Neural cell (in vitro differentiated cells): ENCODE measurements at places on chromosomes 7 and 10. TPM values are rescaled to one million over a fixed set of nuclear protein-coding genes. Genes with fewer than 3 reads are reported as not detected.

Gene MARCHF5
- 65.5 and 67.7 TPM in 2 replicates for polyA plus RNA-seq

Gene UBE2D4
- 11.2 and 17.2 TPM in 2 replicates for polyA plus RNA-seq

Gene RSPH10B2
- 0.22 TPM in 1 of 2 replicates, not detected in the other for polyA plus RNA-seq

Gene KIAA1217
- polyA plus RNA-seq, result 0.20 and 0.22 TPM in 2 replicates

Gene IQUB
- polyA plus RNA-seq, result 0.41 and 0.58 TPM in 2 replicates

Gene NPFFR1
- polyA plus RNA-seq, result 0.07 TPM in 1 of 2 replicates, not detected in the other

Gene PDK4
- polyA plus RNA-seq, result not detected in 2 replicates

Gene PPP1R3C
- polyA plus RNA-seq, result 0.51 and 0.64 TPM in 2 replicates

Gene KLF14
- polyA plus RNA-seq, result 0.48 TPM in 1 of 2 replicates, not detected in the other

Gene SFR1
- 2.3 and 5.0 TPM in 2 replicates for polyA plus RNA-seq

Gene SRRM3
- polyA plus RNA-seq, result 34.9 and 36.3 TPM in 2 replicates

Gene PTPN20
- not detected in 2 replicates for polyA plus RNA-seq

Gene EPO
- not detected in 2 replicates for polyA plus RNA-seq

Gene LRIT1
- polyA plus RNA-seq, result not detected in 2 replicates

Gene FEZF1
- 0.78 and 1.1 TPM in 2 replicates for polyA plus RNA-seq

Gene CFAP46
- polyA plus RNA-seq, result 2.6 and 3.5 TPM in 2 replicates

Gene GOLGA7B
- polyA plus RNA-seq, result 29.8 and 30.4 TPM in 2 replicates
